ENCODE measurements at places on chromosomes 6 and 20.

GRCh38 chr20:8094415-8094818 is 37.6 kb upstream of the PLCB1 start:
- H3K27me3 ChIP-seq = no peaks in the 10 kb centered on the region
- no peaks in the 10 kb centered on the region for H3K4me1 ChIP-seq
- H3K4me3 ChIP-seq = no peak overlapping the region
- H3K36me3 ChIP-seq = no peaks in the 10 kb centered on the region
- DNase-seq = no peak
- no peak overlapping the region for H3K27ac ChIP-seq

DNA sequence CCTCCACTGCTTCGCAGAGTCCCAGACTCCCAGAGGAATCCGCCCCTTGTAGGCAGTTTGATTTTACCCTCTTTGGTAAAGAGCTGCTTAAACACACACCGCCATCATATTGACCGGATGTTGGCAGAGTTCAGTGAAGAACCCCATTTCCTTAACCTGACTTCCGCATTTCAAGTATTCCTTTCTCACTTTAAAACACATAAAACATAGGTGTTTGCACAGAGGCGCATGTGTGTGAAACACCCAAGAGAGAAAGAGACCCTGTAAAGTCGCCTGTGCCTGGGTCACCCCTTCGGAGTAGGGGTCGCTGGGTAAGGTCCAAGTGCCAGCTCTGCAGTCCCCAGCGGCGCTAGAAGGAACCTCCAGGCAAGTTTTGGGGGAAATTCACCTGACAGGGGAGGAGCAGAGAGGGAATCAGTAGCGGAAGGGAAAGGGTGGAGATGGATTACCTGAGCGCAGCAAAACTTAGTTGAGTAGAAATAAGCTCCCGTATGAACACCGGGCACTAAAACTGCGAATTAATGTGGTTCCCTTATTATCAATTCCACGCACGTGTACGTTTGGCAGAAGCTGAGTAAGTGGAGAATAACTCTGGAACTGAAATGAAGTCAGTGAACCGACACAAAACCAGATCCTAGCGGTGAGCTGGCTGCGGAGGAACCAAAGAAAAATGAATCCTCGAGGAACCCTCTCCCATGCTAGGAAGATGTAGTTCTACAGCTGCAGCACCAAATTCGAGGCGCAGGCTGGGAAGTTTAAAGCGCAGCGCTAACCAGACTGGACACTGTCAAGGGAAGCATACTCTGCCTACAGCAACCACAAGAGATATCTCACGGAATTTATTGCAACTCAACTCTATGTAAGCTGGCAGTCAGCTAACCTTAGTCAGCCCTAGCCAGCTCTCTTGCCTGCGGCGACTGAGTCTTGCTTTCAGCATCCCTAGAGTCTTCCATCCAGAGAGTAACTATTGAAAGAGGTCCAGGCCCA is 3.5 kb upstream of the HTR1B start:
- H3K27ac ChIP-seq = no peak overlapping the region
- H3K4me1 ChIP-seq = peaks cover 21% of the 10 kb centered on the region
- peaks cover 3% of the 10 kb centered on the region for H3K36me3 ChIP-seq
- peak overlapping the region; percentile 75 for H3K4me3 ChIP-seq
- H3K27me3 ChIP-seq = peaks cover 43% of the 10 kb centered on the region

GRCh38 chr20:43690943-43691598 is 24.2 kb downstream of the MYBL2 start:
- H3K27ac ChIP-seq = no peak overlapping the region
- H3K4me1 ChIP-seq = no peaks in the 10 kb centered on the region
- H3K27me3 ChIP-seq = no peaks in the 10 kb centered on the region
- peaks cover 22% of the 10 kb centered on the region for H3K36me3 ChIP-seq
- no peak for DNase-seq

GRCh38 chr20:64219202-64219601 is 36.3 kb upstream of the PCMTD2 start:
- peaks cover 8% of the 10 kb centered on the region for H3K4me1 ChIP-seq
- H3K36me3 ChIP-seq = no peaks in the 10 kb centered on the region
- no peaks in the 10 kb centered on the region for H3K27me3 ChIP-seq
- DNase-seq = no peak
- H3K4me3 ChIP-seq = no peak overlapping the region

- H3K36me3 ChIP-seq = no peaks in the 10 kb centered on the region
- no peaks in the 10 kb centered on the region for H3K27me3 ChIP-seq
- H3K27ac ChIP-seq = no peak overlapping the region
- peaks cover 21% of the 10 kb centered on the region for H3K4me1 ChIP-seq
- DNase-seq = no peak
Measured at GRCh38 chr20:4725263-4725550, 3.5 kb downstream of the PRND start.

DNA sequence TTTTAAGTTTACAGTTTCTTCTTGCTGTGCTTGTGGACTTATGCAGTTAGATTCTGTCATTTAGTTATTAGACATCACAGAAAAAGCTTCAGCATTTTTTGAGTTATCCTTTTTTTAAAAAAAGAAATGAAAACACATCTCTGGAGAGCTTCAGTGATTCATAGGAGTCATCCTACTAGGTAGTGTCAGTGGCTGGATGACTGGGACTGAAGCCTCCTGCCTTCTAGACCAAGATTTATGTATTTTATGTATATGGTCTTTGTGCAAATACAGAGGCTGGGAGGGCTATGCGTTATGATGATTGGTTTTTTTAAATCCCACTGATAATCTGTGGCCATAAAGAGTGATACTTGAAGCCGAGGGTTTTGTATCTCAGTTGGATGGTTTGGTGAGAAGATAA is 125.9 kb upstream of the JAG1 start:
- no peak overlapping the region for H3K4me3 ChIP-seq
- no peaks in the 10 kb centered on the region for H3K4me1 ChIP-seq
- H3K27me3 ChIP-seq = no peaks in the 10 kb centered on the region
- no peak overlapping the region for H3K27ac ChIP-seq
- no peak for DNase-seq

Data from activated CD4-positive, alpha-beta memory T cell treated with anti-CD3 and anti-CD28 coated beads, Interleukin-2, amount 10 ng/mL, durations not matched to agents 7 days and 5 days (primary cell).